T1000 (cell line): ENCODE measurements at places on chromosomes 1 and 21.

GRCh38 chr1:154784924-154785531 lies 85.1 kb downstream of the KCNN3 start:
- no peak for DNase-seq

DNA sequence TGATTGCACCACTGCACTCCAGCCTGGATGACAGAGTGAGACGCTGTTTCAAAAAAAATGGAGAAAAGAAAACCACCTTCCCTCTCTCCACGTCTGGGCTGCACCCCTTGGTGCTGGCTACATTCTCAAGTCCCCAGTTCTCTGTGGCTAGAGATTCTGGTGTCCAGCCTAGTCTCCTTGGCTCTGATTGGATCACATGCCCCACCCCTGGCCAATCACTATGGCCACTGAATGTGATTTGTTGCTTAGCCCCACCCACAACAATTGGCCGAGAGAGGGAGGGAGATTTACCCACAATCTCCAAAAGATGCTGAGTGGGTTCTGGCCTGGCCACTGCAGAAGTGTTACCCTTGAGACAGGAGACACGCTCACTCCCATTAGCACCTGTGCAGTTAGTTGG lies 39.4 kb downstream of the FHAD1 start:
- DNase-seq: no peak

DNA sequence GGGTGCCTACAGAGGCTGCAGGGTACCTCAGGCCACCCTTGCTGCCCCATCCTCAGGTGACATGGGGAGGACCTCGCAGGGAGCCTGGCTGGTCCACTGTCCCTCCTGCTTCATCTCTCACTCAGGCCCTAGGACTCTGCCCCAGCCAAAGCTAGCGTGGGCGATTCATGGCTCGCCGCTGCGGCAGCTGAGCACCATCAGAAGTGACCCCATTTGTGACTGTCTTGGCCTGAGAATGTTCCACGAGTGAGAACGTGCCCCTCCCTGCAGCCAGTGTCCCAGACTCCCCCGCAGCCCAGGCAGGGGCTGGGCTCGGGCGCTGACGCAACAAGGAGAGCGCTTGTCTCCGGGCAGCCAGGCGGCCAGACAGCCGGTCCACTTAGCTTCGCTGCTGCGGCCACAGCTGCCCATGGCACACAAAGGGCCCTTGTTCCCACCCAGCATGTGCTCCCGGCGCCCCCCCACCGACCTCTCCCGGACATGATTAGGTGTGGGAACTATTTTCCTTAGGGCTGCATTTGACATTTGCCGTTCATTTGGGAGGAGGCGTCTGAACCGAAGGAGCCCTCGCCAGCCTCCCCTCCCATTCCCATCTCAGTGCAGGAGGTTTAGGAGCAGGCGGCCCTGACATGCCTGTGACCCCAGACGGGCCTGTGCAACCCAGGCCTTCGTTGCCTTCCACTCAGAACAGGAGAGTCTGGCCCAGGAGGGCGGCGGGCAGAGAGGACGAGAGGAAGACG lies 19.3 kb upstream of the POFUT2 start:
- no peak for DNase-seq

GRCh38 chr21:42258150-42258884 lies 39.4 kb downstream of the ABCG1 start:
- DNase-seq: no peak

- no peak for DNase-seq
Measured at GRCh38 chr1:18232052-18232451, 124.5 kb downstream of the IGSF21 start.

GRCh38 chr1:156851779-156852417 lies 7.0 kb downstream of the INSRR start:
- DNase-seq: no peak
